ENCODE measurements at places on chromosomes 5 and 9.

DNA sequence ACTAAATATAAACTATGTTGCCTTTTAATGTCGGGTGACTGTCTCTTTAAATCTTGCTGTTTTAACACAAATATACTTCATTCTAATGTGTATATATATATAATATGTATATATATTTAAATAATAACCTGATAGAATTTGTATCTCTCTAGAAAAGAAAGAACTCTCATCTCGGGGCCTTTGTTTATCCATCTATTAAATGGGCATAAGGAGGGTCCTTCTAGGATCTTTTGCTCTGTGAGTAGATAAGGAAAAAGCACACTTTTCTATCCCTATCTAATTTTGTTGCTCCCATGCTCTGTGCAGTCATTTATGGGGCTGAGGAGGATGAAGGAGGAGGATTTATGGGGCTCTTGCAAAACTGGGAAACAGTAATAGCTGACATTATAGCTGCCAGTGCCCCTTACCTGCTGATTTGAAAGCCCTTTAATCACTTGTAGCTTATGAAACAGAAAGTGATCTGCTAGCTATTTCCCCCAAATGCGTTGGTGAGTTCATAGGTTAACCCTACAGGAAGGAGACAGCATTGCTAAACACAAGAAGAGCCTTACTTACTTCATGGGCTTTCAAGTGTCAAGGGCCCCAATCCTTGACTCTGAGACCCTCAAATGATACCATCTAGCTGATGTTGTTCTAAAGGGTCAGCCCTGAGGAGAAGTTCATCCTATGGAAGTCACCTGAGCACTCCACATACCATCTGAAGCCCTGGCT lies 5.8 kb upstream of the PPARGC1B start:
- no peak for DNase-seq

DNA sequence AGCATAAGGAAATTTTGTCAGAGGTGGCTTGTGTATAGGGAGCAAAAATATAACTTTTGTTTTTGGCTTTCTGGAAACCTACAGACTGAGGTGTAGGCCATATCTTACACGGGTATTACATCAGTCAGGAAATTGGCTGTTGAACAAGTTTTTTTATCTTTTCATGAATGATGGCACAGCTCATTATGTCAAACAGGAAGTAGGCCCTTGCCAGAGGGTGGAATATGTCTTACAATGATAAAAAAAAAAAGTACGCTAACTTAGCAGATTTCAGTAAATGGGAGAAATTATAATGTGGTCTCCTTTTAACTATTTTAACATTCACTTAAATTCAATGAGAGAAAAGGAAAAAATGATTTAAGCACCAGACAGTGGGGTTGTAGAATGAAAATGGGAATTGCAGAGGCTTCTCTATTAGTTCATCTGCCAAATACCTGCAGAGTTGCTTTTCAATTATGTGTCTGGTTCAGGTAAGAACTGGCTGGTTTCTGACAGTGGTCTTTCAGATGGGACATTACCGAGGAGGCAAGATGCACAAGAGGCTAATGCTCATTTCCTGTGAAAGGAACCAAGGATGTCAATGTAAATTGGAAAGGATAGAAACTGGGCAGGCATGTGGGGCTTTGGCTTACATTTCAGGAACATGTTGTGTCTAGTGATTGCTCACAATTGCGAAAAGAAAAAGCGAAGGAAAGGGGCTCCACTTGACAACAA lies 169.9 kb downstream of the NNT start:
- no peak for DNase-seq

DNA sequence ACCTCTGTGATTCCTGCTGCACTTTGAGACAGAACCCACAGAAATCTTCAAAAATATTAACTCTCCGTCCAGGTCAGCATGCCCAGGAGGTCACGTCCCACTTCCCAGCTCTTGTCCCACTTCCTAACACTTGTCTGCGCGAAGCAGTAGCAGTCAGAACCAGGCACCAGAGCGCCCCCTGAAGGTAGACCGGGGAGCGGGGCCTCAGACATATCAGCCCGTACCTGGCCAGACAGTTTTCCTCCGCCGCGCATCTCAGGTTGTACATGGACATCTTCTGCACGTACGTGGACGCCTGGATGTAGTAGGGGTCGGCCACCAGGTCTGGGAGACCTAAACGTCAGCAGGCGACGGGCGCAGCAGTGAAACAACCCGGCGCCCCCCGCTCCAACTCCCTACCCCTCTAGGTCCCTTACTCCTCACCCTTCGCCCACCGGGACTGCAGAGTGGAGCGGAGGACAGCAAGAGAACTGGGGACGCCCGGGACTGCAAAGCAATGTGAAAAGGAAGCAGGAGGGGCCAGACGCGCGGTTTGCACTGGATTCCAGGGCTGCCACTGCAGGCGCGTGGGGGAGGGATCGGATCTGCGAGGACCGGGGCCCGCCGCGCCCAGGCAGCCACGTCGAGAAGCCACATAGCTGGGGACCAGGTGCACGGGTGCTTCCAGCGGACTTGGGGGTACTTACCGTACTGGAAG lies 1.2 kb downstream of the LOX start:
- DNase-seq = no peak

GRCh38 chr9:87446527-87446926 lies 51.1 kb upstream of the DAPK1 start:
- no peak for DNase-seq

GRCh38 chr9:214648-215493 lies at the start of gene DOCK8:
TSS of gene DOCK8 (plus strand) at chr9:214865. CDS start at chr9:214977, 112 bp downstream.
- DNase-seq = no peak

DNA sequence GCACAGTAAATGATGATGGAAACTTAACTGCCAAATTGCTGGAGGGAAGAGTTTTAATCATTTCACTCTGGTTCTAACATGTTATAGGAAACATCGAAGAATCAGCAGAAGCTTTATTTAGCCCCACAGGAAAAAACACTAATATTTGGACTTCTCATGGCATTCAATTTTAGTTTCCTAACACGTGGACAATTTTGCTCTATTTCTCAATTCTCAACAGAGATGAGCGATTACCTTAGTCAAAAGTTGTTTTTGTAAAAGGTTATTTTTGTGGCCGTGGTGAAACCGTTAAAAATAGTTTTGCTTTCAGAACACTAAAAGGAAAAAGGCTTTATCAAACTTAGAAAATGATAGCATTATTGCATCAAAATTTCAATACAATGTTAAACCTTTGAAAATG lies 235.2 kb downstream of the PLK2 start:
- no peak for DNase-seq

GRCh38 chr5:2754581-2755075 lies 3.2 kb upstream of the IRX2 start:
- DNase-seq = no peak

GRCh38 chr5:76690704-76691466 lies 25.0 kb upstream of the F2R start:
- DNase-seq = no peak

DNA sequence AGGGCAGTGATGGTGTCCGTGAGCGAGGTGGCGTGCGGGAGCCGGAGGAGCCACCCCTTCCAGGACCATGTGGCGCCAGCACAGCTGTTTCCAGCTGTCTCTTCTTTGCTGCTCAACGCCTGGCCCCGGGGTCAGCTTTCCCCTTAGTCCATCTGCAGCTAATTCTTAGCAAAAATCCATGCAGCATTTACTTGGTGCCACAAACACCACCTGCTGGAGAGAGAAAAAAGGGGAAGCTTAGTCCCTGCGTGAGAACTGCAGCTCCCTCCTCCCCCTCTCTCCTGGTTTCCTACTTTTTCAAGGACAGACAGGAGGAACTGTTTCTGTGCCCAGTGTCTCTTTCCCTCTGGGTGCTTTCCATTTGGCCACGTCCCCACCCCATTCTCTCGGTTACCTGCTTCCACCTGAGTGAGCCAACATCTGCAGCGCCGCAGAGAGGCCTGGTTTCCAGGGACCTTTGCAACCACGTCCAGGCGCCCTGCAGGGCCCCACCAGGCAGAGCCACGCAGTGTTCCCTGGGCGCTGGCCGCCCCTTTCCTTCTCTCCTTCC lies 3.4 kb downstream of the SLC6A19 start:
- DNase-seq = no peak

- DNase-seq = no peak
Observed at GRCh38 chr9:121323449-121324151, 46.5 kb downstream of the STOM start.

- DNase-seq = no peak
Observed at GRCh38 chr5:74684900-74685851, at the start of gene HEXB. TSS of gene HEXB (plus strand) at chr5:74685233. CDS start at chr5:74685261, 28 bp downstream.

GRCh38 chr5:168162464-168162863 lies 129.0 kb upstream of the WWC1 start:
- DNase-seq = no peak

GRCh38 chr9:78698371-78698770 lies 401.4 kb downstream of the PSAT1 start:
- DNase-seq = no peak

DNA sequence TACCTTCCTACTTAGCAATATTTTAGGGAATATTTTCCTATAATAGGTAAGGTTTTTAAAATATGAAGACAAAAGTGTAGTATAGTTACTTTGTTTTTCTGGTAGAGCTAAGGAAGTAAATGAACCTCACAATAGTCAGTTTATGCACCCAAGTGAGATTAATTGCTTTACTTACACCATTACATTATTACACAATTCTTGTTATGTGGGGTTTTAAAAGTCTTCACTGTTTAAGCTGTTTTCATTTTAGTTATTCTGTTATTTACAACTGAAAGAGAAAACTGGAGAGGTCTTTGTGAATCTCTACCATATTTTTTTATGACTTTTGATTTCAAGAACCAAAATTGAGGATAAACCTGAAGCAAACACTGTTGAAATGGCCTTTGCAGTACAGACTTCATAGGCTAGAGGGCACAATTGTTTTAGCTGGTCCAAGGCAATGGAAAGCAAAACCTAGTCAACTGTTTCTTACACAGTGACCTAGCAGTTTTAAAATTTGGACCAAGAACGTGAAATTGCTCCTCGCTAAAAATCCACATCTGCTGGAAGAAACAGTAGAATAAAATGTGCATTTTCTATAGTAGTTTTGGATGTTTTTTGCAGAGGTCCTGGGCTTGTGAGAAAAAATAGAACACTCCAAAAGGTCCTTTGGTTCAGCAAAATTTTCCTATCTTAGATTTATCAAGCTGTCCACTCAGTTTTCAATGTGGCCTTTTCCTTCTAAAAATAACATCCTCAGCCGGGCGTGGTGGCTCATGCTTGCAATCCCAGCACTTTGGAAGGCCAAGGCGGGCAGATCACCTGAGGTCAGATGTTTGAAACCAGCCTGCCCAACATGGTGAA lies 66.4 kb upstream of the FER start:
- DNase-seq = peak; percentile 11

GRCh38 chr9:8769153-8769552 lies 969.6 kb upstream of the DMAC1 start:
- no peak for DNase-seq

DNA sequence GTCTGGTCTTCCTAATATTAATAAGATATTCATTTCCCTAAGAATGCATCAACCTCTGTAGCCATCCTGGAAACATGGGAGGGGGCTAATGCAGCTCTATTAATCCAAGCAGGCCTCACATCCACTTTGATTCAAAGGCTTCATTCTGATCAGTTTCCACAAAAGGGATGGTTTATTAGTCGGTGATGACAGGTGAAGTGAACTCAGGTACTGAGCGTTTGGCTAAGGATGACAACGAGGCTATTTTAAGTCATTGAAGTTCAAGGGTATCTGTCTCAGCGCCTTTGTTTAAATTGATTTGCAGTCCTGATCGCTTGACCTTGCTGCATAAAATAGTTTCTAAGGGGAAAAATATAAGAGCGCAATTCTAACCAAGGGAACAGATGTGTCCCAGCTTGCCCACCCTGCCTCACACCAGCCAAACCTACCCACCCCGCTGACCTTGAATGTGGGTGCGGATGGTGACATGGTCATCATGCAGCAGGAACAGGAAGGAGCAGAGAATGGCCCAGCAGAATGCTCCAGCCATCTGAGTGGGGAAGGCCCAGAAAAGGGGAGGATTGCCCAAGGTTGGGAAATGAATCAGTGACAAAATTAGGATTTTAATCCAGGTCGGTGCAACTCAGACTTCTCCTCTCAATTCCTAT lies 70.5 kb upstream of the ZNF618 start:
- DNase-seq = no peak

- DNase-seq = peak; percentile 32
Observed at GRCh38 chr5:104859437-104859836, 1296.8 kb upstream of the NUDT12 start.

DNA sequence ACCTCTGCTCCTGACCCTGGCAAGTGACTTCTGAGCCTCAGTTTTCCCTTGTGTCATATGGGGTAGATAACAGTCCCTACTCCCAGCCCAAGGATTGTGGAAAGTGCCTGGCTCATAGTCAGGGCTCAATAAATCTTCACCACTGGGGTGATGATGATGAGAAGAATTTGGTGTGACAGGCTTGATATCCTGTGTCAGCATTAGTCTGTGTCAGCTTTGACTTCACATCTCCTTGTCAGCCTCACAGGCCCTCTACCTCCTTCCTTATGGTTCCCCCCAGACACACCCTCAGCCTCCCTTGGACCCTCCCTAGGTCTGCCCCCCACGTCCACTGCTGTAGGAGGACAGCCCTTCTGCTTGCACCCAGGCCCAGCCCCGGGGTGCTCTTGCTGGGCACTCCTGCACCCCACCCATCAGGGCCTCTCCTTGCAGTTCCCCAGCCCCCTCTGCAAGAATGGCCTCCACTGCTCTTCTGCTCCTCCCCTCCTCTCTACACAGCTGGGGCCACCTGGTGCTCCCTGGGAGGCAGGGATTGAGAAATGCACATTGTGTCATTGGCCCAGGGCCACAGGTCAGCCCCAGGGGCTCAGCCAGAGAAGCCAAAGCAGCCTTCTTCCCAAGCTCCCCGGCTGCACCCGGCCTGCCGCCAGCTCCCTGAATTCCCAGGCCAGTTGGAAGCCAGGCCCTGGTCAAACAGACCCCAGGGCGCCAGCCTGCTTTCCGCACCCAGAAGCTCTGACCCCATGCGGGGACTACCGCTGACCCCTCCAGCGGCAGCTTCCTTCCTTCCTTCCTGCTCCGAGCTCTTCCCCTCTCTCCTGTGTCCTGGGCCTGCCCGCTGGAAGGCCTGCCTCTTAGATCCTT lies 7.7 kb downstream of the FGFR4 start:
- peak; percentile 53 for DNase-seq

- DNase-seq = no peak
Observed at GRCh38 chr9:114884787-114885452, 45.5 kb downstream of the TNFSF8 start.

- DNase-seq = no peak
Observed at GRCh38 chr9:19188771-19189170, 41.7 kb upstream of the DENND4C start.

All from brain pericyte (primary cell).